ENCODE measurements at places on chromosomes 3 and 15. TPM values are rescaled to one million over a fixed set of nuclear protein-coding genes. Genes with fewer than 3 reads are reported as not detected.

The BCL2A1 gene
- 14.8 TPM for total RNA-seq

The SKOR1 gene
- 0.30 TPM for total RNA-seq

The SERPINI2 gene
- total RNA-seq: not detected

DNA sequence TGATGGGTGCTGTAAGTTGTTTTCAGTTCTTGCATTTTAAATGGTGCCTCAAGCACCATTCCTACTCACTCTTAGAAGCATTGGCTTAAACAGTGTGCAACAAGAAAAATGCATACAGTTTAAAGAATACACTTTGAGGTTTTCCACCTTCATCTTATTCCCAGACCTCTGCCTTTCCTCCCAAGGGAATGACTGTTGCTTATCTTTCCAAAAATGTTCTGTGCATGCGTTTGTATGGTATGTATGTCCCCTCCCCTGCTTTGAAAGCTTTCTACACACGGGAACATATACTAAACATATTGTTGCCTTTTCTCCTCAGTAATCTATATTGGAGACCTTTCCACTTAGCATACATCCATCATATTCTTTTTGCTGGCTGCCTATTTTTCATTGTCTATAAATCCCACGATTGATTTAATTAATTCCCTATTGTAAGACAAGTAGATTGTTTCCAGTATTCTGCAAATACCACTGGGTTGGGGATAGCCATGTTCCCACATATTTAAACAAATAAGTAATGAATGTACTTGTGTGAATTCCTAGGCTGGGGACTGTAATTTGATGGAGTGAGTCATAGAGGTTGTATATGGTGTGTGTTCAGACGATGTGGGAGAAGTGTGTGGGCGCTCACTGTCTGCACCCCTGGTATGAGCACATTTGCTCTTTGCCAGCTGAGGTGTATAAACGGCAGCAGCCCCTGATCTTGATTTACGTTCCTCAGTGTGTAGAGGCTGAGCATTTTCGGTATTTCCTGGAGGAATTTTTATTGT is 5.8 kb downstream of the TRAK1 start:
- DNase-seq: no peak

DNA sequence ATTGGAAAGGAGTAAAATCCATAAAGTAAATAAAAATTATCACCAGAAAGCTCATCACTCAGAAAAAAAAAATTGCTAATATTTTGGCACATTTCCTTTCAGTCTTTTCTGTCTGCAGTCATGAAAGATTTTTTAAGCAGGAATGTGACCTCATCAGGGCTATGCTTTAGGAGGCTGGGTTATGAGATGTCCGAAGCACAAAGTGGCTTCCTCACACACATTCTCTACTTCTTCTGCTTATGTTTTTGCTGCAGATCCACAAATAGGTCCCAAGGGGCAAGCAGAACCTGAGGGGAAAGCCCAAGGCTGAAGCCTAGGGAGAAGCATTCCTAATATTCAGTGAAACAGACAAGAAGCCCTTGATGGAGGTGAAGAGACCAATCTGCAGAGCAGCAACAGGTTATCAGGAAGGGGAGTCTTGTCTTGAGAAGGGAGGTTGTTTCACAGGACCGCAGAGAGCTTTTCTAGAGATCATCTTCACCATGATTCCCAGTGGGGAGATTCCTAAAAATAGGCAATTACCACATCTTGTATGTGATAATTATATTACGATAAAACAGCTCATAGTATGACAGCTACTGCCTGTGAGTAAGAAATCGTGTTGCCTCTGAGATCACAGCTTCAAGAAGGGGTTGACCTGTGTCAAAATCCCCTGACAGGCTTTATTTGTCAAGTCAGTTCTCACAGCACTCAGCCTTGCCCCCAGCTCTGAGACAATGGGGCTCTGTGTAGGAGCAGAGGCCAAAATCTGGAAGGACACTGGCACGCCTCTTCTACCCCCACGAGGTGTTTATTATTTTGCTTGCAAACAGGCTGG is 60.5 kb downstream of the IGF2BP2 start:
- DNase-seq: no peak

GRCh38 chr15:53000409-53000808 is 210.3 kb upstream of the ONECUT1 start:
- DNase-seq: no peak

DNA sequence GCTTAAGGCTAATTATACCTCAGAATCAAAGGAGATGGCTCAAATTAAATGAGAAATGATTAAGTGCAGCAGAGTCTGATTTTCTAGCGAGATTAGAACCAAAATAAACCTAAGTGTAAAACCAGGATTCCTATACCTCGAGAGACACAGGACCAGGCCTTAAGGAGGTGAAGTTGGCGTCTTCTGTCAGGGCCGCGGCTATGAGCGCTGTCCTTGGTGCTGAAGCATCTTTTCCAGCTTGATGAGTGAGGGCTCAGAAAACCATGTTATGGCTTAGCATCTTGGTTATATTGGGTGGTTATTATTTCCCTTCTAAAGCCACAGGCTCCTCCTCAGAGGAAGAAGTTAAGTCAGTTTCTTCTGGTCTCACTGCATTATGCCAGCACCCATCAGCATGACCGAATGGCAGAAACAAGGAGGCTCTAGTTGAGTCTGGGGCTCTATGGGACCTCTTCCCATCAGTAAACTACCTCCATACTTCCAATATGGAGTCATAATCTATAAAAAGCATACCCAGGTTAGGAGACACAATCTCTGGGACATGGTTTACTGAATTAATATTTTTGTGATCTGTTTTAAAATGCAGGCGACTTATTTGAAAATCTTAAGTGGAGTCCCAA is 120.1 kb upstream of the NMNAT3 start:
- DNase-seq: peak; percentile 38

DNA sequence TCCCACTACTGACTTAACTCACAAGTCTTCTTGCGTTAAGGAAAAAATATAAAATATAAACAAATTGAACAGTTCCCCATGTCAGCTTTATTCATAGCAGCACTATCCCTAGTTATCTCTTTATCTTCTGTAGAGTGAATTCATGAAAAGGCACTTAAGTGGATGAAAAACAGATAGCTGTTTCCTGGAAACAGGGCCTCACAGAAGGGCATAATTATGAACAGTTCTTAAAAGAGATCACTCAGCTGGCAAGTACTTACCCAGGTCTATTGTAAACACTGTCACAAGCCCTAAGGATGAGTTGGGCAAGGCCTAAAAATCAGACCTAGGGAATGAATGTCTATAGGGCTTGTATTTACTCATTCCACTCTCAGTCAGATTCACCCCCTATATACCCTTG is 10.7 kb downstream of the MB21D2 start:
- DNase-seq: no peak

GRCh38 chr15:51318382-51319150 is 19.8 kb downstream of the CYP19A1 start:
- no peak for DNase-seq

DNA sequence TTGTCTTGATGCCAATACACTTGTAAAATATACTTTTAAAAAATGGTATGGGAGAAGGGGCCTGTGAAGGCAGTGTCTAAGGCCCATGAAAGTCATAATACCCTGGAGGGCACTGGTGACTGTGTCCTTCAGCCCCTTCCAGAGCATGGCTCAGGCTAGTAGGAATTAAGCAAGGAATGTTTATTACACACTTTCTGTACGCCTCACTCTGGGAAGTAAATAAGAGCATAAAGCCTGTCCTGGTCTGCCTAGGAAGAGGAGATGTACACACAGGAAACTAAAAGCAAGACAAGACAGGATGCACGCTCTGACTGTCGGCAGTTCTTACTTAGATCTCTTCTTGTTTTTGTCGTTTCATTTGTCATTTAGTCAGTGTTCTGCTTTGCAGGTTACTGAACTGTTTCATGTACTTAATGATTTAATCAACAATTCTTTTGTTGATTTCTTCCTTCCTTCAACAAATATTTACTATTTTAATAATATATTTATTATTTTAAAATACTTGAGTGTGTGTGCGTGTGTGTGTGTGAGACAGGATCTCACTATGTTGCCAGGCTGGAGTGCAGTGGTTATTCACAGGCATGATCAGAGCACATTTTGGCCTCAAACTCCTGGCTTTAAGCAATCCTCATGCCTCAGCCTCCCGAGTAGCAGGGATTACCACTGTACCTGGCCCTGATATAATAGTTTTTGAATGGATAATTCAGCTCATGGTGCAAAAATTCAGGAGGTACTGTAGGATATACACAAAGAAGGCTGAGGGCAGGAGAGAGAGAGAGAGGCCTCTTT is 9.0 kb upstream of the SMAD6 start:
- peak; percentile 43 for DNase-seq

GRCh38 chr3:72844436-72844993 is 3.7 kb downstream of the SHQ1 start:
- DNase-seq: no peak

DNA sequence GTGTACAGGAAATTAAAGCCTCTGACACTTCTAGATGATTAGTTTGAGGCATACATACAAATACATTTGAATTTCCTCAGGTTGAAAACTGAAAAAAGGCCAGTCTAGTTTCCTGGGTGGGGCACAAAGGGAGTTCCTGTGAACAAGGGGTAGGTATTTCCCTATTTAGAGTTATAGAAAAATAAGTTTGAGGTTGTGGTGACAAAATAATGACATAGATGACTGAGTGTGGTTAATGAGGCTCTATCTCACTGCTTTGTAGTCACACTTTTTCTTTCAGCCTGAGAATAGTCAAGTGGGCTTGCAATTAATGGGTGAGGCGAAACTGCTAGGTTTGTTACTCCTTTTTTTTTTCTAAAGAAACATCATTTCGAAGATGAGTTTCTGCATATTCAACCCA is 4.3 kb downstream of the SLCO3A1 start:
- DNase-seq: peak; percentile 62

DNA sequence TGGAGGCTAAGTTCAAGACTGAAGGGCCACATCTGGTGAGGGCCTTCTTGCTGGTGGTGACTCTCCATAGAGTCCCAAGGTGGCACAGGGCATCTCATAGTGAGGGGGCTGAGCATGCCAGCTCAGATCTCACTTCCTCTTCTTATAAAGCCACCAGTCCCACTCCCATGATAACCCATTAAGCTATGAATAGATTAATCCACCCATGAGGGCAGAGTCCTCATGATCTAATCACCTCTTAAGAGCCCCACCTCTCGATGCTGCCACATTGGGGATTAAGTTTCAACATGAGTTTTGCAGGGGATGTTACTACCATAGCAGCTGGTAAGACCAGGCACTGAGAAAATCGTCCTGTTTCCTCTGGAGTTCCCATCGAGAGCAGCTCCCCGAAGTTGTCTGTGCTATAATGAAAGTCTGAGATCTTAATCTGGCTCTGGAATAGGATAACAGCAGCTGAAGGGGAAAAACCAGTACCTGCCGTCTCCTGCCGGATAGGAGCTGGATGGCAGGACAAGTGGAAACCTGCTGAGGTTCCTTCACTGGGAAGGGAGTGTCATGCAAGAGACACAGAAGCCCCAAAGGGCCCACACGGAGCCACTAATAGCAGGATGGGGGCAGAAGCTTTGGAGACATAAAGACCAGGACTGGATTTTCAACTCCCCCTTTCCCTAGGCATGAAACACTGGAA is 79.5 kb upstream of the EPHB3 start:
- no peak for DNase-seq

DNA sequence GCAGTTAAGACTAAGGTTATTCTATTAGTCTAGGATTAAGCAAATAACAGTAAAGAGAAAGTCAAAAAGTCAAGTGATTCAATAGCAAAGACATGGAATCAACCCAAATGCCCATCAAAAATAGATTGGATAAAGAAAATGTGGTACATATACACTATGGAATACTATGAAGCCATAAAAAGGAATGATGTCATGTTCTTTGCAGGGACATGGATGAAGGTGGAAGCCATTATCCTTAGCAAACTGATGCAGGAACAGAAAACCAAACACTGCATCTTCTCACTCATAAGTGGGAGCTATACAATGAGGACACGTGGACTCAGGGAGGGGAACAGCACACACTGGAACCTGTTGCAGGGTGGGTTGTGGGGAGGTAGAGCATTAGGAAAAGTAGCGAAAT is 29.0 kb downstream of the UNC13C start:
- DNase-seq: no peak

- DNase-seq: peak; percentile 82
Measured at GRCh38 chr3:59772416-59773408, 722.9 kb upstream of the CFAP20DC start.

GRCh38 chr3:127182848-127183714 is 9.8 kb upstream of the PRR23E start:
- no peak for DNase-seq

DNA sequence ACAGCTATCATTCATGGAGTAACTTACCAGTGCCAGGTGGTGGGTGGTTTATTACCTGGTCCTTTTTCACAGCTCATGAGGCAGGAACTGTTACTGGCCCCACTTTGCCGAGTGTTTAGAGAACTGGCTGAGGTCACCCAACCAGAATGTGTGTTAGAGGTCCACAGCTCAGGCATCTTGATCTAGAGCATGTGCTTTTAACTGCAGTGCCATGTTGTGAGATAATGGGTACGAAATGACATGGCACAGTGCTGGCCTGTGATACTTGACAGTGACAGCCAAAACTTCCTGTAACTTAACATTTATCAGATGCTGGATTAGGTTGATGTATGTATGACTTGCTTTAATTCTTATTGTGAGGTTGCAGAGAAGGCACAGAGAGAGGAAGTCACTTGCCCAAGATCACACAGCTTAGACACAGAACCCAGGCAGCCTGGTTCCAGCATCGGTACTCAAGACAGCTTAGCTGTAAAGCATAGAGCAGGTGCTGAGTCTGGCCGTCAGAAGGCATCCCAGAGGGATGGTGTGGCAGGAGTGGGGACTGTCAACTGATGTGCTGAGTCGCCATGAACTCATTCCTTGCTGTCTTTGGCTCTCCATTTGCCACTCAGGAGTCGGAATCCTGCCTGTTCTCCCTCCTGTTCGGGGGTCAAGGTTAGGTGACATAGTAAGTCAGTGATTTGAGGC is 9.6 kb downstream of the MCM2 start:
- no peak for DNase-seq

DNA sequence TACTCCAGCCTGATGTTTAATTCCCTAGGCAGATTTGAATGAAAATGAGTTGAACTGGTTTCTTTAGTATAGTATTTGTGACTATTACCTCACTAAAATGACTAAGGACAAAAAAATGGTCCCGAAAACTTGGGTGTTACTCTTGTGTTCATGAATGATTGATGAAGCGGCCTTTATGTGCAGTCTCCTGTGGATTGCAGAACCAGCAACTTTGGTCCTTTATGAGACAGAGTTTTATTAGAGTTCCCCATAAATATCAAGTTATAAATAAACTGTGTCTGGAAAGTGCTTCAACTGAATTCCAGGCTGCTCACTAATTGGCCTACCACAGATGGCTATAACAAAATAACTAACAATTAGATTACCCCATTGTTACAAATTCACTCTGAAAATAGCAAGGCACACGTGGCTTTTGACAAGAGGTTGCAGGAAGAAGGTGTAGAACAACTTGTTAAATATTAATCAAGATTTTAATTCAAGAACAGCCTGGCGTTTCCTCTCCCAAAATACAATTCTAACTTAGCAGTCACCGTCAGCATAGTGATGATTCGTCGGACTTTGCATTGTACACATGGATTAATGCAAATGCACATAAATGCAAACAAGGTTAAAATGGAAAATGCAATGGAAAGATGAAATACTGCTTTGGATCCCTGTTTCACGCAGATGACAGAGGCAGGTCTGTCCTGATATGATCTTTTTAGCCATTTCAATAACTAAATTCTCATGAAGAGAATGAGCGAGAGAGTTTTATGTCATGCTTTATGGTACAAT is 567.3 kb upstream of the ZNF717 start:
- DNase-seq: no peak

Measured in activated CD4-positive, alpha-beta T cell treated with anti-CD3 and anti-CD28 coated beads, Interleukin-2, amount 10 ng/mL, durations not matched to agents 7 days and 5 days (primary cell).